Caco-2 (cell line): ENCODE measurements at places on chromosomes 5 and 9. TPM values are rescaled to one million over a fixed set of nuclear protein-coding genes. Genes with fewer than 3 reads are reported as not detected.
A peak's percentile ranks its signal among the peaks of the same experiment; 100 is the strongest.

GRCh38 chr9:110049699-110050450 lies 158.1 kb downstream of the C9orf152 start:
- H3K27me3 ChIP-seq: no peaks in the 10 kb centered on the region
- H3K4me3 ChIP-seq: peak overlapping the region; percentile 63
- peak overlapping the region; percentile 63 for H3K27ac ChIP-seq
- no peaks in the 10 kb centered on the region for H3K36me3 ChIP-seq
- DNase-seq: peak; percentile 50
- peaks cover 14% of the 10 kb centered on the region for H3K4me1 ChIP-seq

DNA sequence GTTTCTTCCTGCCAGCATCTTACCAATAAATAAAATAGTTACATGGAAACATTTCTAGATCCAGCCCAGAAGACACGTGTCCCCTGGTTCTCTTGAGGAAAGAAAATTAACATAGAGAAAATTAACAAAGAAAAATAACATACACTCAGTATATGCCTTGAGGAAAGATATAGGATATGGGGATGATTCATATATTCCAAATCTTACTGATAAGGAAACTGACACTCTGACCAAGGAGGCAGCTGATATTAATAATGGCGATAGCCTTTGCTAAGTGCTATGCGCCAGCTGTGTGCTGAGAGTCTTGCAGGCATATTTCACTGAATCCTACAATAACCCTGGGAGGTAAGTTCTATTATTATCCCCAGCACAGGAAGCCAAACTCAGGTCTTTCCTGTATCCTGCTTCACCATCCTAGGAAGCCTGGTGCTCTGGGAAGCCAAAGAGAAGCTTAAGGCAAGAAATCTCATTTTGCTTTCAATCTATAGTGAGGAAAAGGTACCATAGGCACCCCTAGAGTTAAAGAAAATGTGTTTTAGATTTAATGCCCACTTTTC lies 302.7 kb upstream of the NREP start:
- no peaks in the 10 kb centered on the region for H3K4me1 ChIP-seq
- H3K4me3 ChIP-seq: no peak overlapping the region
- DNase-seq: no peak

DNA sequence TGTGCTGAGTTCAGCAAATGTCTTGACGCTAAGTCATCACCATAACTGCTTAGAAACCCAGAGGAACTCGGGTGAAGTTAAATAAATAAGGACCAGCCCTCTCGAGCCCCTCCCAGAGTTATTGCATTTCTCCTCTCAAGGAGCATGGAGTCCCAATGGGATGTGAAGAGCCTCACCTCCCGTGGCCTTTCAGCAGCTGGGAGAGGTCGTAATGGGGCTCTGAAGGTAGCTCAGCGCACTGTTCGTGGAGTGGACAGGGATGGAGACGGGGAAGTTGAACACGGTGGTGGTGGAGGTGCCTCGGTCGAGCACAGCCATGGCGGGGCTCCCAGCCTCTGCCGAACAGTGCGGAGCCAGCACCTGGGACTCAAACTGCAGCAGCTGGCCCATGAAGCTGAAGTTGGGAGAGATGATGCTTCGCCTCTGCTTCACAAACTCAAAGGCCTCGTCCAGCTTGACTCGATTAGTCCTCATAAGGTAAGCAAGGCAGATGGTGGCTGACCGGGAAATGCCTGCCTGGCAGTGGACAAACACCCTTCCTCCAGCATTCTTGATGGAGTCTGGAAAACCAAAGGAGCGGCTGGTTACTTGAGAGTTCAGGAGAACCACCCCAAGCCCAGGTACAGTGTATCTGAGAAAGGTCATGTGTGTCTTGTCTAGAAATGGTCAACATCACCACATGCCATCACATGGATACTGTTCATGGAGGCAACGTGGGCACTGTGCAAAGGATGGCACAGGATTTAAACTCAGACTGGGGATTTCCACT lies 2.2 kb downstream of the DUSP1 start:
- peaks cover 5% of the 10 kb centered on the region; the same call in 1 of the 2 replicates for H3K36me3 ChIP-seq
- no peaks in the 10 kb centered on the region for H3K27me3 ChIP-seq
- no peak for DNase-seq
- peak overlapping the region; percentile 96 for H3K27ac ChIP-seq
- H3K4me3 ChIP-seq: no peak overlapping the region
- H3K4me1 ChIP-seq: peaks cover 34% of the 10 kb centered on the region

DNA sequence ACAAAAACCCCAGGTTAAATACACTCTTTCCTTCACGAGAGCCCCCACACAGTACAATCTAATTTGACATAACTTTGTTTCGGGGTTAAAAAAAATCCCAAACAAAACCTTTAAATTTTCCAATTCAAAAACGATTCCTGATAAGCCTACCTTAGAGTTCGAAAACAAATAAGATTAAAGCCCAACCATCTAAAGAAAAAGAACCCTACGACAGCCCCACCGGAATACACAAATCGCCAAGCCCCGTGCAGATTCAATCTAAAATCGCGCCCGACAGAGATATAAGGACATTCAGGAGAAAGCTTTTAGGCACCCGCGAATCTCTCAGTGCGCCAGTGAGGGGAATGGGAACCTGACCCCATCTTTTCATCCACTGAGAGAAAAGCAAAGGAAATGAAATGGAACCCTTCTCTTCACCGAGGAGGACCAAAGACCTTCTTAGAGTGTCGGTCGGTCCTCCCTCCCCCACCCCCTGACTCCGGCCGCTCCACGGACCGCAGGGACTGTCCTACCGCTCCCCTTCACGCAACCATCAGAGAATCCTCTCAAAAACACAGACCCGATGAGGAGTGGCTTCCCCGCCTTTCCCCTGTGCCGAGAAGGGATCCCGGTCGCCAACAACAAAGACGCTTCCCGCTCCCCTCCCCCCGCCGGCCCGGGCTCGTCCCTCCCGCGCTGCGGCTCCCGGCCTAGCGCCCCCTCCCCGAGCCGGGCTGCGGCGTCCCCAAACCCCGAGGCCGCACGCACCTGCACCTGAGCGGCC lies 925 bp downstream of the ABHD17B start:
- DNase-seq: peak; percentile 48
- H3K27ac ChIP-seq: no peak overlapping the region
- H3K27me3 ChIP-seq: no peaks in the 10 kb centered on the region
- no peaks in the 10 kb centered on the region for H3K36me3 ChIP-seq

GRCh38 chr5:111942661-111943401 lies 185.8 kb upstream of the NREP start:
- H3K27me3 ChIP-seq: no peaks in the 10 kb centered on the region
- no peak overlapping the region for H3K4me3 ChIP-seq
- no peak for DNase-seq
- no peaks in the 10 kb centered on the region for H3K4me1 ChIP-seq

DNA sequence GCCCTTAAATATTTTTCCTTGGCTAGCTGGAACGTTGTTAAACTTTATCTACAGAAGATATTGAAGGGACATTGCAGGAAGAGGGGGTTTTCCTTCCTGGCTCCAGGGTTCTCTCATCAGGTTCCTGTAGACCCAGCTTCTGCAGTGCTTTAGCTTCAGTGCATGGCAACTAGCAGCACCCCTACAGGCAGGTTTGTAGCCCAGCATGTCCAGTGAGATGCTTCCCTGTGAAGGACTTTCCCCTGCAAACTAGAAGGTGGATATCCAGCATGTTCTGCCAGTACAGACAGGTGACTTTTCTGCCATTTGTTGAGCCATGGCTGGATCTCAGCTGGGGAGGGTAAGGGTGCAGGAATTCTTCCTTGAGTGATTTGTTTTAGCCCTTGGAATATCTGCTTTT lies 10.4 kb downstream of the CCL28 start:
- no peak overlapping the region for H3K4me3 ChIP-seq
- H3K27me3 ChIP-seq: no peaks in the 10 kb centered on the region
- no peak for DNase-seq
- H3K4me1 ChIP-seq: no peaks in the 10 kb centered on the region
- no peak overlapping the region for H3K27ac ChIP-seq
- no peaks in the 10 kb centered on the region for H3K36me3 ChIP-seq

- no peak for DNase-seq
- H3K4me3 ChIP-seq: no peak overlapping the region
- peaks cover 15% of the 10 kb centered on the region for H3K4me1 ChIP-seq
- no peaks in the 10 kb centered on the region for H3K27me3 ChIP-seq
- H3K27ac ChIP-seq: no peak overlapping the region
- H3K36me3 ChIP-seq: peaks cover 4% of the 10 kb centered on the region
Observed at GRCh38 chr5:145791866-145792265, 43.3 kb downstream of the PRELID2 start.

GRCh38 chr5:127863610-127864395 lies 160.6 kb downstream of the CCDC192 start:
- H3K4me3 ChIP-seq: no peak overlapping the region
- no peaks in the 10 kb centered on the region for H3K27me3 ChIP-seq
- peaks cover 5% of the 10 kb centered on the region; the same call in 1 of the 2 replicates for H3K4me1 ChIP-seq

- no peaks in the 10 kb centered on the region for H3K27me3 ChIP-seq
- no peak for DNase-seq
- no peak overlapping the region for H3K4me3 ChIP-seq
- peaks cover 23% of the 10 kb centered on the region for H3K4me1 ChIP-seq
Observed at GRCh38 chr5:15008921-15009320, 137.3 kb upstream of the ANKH start.

DNA sequence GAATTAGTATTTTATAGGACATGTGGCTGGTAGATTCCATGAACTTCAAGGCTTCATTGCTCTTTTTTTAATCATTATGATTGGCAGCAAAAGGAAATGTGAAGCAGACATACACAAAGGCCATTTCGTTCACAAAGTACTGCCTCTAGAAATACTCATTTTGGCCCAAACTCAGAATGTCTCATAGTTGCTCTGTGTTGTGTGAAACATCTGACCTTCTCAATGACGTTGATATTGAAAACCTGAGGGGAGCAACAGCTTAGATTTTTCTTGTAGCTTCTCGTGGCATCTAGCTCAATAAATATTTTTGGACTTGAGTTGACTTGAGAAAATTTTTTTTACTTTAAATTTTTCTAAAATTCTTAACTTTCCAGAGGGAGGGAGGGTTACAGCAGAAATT lies 12.4 kb downstream of the KCNV2 start:
- peak overlapping the region; percentile 22 for H3K27ac ChIP-seq
- H3K36me3 ChIP-seq: no peaks in the 10 kb centered on the region
- peaks cover 14% of the 10 kb centered on the region for H3K4me1 ChIP-seq
- H3K4me3 ChIP-seq: no peak overlapping the region
- no peak for DNase-seq
- no peaks in the 10 kb centered on the region for H3K27me3 ChIP-seq

GRCh38 chr9:137786511-137786920 lies 91.1 kb upstream of the CACNA1B start:
- no peak overlapping the region for H3K27ac ChIP-seq
- H3K36me3 ChIP-seq: peaks cover 3% of the 10 kb centered on the region
- no peaks in the 10 kb centered on the region for H3K4me1 ChIP-seq
- no peaks in the 10 kb centered on the region for H3K27me3 ChIP-seq

DNA sequence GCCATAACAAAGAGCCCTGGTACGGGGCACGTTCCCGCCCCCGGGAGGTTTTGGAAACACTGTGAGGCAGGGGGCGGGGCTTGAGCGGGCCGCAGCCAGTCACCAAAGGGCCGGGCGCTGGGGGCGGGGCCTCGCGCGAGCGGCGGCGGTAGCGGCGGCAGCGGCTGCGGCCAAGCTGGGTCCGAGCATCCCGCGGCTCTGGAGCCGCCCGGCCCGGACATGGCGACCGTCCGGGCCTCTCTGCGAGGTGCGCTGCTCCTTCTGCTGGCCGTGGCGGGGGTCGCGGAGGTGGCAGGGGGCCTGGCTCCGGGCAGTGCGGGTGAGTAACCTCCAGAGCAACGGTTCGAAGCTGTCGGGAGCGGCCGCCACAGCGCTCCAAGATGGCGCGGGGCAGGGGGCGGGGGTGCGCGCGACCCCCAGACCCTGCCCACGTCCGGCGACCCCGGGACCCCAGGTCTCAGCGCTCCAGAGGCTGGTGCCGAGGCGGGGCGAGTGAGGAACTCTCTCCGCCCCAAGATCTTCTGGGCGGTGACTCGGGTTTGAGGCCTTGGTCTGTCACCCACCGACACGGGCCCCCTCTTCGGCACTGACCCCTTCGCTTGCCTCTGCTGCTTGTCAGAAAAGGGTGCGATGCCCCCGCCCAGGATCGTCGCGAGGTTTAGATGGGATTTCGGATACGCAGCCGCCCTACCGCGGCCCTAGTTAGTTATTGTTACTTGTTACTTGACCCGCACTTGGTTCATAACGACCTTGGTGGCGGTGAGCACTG lies at the start of gene RECK:
Gene RECK, plus strand, starts transcription at position 134 of the 769 bp plus-strand sequence. Its CDS starts 86 bp downstream, at position 220.
- H3K27me3 ChIP-seq: no peaks in the 10 kb centered on the region; the same call in 1 of the 2 replicates
- H3K4me1 ChIP-seq: 0 out of 2 replicates have a peak, but pooled peaks cover 4% of the 10 kb centered on the region
- peak; percentile 88 for DNase-seq
- no peaks in the 10 kb centered on the region for H3K36me3 ChIP-seq
- peak within 1 kb of the TSS; percentile 82 for H3K4me3 ChIP-seq

- peaks cover 76% of the 10 kb centered on the region for H3K4me1 ChIP-seq
- H3K36me3 ChIP-seq: no peaks in the 10 kb centered on the region
- H3K27me3 ChIP-seq: no peaks in the 10 kb centered on the region
- H3K4me3 ChIP-seq: no peak overlapping the region
Observed at GRCh38 chr5:76544268-76544926, 78.8 kb downstream of the F2RL2 start.

- H3K27ac ChIP-seq: no peak overlapping the region
- H3K4me3 ChIP-seq: peak overlapping the region; percentile 61
- no peaks in the 10 kb centered on the region for H3K36me3 ChIP-seq
- H3K4me1 ChIP-seq: 0 out of 2 replicates have a peak, but pooled peaks cover 3% of the 10 kb centered on the region
- peak; percentile 31 for DNase-seq
Observed at GRCh38 chr5:123088031-123088805, 823 bp upstream of the PRDM6 start.

Gene CENPP
- 7.6 and 7.8 TPM in 2 replicates for total RNA-seq

Gene NUTM2G
- not detected in 2 replicates for total RNA-seq

Gene CDC20B
- total RNA-seq: not detected in 2 replicates

Gene SLC4A9
- total RNA-seq: 0.11 and 0.35 TPM in 2 replicates

Gene DIPK1B
- total RNA-seq: 40.4 and 40.6 TPM in 2 replicates

Gene NOP16
- total RNA-seq: 48.0 and 56.4 TPM in 2 replicates
